NCI-H226 (cell line): ENCODE measurements at places on chromosomes 6 and 20.

GRCh38 chr20:58526411-58526810 is 11.2 kb upstream of the APCDD1L start:
- no peak for DNase-seq

GRCh38 chr6:75882734-75883133 is 133.7 kb downstream of the MYO6 start:
- DNase-seq, result peak; percentile 43

GRCh38 chr6:1027795-1028569 is 283.9 kb upstream of the FOXQ1 start:
- no peak for DNase-seq

DNA sequence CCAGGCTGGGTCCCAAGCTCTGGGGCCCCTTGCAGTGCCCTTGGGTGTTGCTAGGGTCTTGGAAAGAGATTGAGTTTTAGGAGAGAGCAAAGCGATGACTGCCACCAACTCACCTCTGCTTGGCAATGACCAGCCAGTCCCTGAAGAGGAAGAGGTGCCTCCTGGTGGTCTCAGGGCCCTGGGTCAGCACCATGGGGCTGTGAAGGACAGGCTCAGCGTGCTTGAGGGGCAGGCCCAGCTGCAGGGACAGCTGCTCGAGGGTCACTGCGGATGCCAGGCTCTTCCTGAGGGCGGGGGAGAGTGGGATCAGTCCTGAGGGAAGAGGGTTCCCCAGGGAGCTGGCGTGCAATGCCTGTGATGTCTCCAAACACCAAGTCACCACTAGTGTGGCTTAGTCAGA is 50.8 kb upstream of the TAGAP start:
- DNase-seq, result no peak

- DNase-seq, result no peak
Measured at GRCh38 chr6:12929678-12930077, 213.1 kb downstream of the PHACTR1 start.

DNA sequence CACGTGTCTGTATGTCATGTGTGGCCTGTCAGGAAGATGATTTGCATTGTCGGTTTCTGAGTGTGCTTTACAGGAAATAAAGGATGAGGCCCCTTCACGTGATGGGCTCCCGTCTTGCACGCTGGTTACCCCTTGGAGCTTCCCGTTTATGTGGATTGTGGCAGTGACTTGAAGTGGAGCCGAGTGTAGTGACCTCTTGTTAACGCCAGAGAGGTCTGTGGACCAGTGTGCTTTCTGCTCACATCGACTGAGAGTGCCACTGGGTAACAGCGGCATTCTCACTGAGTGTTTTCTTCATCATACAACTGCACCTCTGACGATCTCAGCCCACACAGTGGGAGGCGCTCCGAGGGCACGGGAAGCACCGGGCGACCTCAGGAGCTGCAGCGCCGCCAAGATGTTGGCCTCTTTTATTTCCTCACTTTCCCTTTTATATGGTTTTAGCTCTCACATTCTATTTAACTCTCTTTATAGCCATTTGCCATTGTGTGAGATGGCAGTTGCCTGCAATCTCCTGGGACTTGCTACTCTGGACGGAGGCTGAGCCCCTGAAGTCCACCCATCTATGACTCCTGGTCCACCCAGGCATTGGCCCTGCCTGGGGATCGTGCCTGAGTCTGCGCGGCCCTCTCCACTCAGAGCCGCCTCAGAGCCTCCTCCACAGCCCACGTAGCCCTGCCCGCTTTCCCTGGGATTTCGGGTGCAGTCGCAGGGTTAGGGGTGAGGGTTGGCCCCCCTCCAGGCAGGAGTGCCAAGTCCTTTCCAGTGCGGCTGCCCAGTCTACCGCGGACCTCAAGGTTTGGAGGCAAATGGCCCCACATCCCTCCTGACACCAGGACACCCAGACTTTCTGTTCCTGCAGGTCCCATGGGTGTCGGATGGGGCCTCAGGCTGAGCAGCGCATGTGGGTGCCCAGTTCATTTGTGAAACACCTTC is 238.9 kb downstream of the ERMARD start:
- no peak for DNase-seq

DNA sequence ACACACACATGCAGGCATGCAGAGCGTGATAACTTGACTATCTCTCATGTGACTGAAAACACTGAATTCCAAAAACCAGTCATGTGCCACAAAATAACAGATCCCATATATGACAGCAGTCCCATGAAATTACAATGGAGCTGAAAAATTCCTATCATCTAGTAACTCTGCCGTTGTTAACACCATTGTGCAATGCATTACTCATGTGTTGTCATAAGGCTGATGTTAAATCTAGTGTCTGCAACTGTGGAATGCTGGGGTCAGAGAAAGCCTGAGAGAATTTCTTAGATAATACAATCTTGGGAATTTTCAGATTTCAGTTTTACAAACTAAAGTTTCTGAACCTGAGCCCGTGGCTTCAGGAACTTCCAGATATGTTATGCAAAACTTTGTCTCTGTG is 70.2 kb downstream of the LYRM4 start:
- DNase-seq, result peak; percentile 94

DNA sequence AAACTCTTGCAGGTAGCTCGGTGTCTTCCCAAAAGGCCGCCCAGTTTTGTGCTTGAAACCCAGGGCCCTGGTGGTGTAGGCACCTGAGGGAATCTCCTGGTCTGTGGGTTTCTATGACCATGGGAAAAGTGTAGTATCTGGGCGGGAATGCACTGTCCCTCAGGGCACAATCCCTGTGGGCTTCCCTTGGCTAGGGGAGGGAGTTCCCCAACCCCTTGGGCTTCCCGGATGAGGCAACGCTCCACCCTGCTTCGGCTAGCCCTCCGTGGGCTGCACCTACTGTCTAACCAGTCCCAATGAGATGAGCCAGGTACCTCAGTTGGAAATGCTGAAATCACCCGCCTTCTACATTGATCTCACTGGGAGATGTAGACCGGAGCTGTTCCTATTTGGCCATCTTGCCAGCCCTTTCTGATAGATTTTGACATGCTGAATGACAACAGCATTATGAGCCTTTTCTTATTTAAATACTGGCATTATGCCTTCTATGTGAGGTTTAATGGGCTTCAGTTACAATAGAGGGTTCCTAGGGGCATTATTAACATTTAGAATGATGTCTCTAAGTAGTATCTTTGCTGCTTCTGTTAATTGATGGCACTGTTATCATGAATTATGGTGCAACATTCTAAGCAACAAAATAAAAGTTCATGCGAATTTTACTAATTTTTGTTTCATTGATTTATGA is 133.7 kb upstream of the FLRT3 start:
- DNase-seq, result no peak

DNA sequence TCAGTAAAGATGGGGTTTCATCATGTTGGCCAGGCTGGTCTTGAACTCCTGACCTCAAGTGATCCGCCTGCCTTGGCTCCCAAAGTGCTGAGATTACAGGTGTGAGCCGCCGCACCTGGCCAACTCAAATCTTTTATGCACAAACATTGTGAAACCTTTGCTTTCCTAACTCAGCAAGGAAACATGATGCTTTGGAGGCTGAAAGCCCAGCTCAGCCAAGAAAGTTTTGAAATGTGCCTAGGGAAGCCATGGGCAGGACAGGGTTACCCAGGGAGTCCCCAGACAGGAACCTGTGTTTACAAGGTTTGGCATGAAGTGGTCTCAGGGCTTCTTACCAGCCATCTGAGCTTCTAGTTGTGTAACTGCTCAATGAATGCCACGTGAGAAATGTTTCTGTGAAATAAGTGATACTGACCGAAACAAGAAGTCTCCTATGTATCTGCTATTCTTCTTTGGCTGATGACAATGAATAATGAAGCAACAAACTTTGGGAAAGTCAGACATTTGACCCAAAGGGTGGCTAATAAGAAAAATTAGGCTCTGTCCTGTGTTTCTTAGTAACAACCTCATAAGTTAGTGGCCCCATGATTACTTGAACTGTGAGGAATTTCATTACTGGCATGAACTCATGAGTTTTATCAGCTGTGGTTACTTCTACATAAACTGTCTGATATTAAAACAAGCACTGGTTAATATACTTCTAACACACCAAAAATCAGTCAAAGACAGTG is 163.5 kb downstream of the KIF6 start:
- peak; percentile 81 for DNase-seq

- DNase-seq, result no peak
Measured at GRCh38 chr6:4178737-4179333, 43.5 kb upstream of the ECI2 start.

DNA sequence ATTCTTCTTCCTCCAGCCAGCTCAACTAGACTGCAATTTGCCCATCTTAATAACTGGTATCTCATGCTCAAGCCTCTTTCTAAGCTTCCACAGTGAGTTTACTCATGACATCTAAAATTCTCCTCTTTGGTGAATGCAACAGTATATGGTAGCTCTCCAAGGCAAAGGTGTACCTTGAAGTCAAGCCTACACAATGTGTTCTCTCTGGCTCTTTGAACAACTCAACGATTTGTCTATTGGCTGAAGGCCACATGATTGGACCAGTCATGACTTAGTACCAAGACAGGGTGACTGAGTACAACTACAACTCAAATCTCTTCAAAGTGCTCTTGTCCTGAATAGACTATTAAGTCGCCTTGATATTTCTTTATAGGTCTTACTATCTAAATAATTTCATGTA is 199.6 kb downstream of the PKHD1 start:
- DNase-seq, result no peak

- no peak for DNase-seq
Measured at GRCh38 chr6:11527274-11527870, 10.2 kb upstream of the TMEM170B start.

- no peak for DNase-seq
Measured at GRCh38 chr6:57421503-57421902, 104.1 kb downstream of the PRIM2 start.

DNA sequence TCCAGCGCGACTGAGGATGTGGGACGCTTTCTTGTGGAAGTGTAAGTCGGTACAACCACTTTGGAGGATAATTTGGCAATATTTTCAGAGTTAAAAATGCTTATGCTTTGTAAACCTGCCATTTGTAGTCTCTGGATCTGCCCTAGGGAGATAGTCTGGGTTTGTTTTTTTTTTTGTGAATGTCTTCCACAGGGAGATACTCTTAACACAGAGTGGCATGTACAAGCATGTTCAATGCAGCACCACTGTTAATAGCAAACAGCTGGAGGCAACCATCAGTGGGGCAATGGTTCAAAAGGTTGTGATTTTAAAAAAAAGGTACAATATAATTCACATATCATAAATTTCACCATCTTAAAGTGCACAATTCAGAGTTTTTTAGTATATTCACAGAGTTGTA is 22.4 kb downstream of the SLC9A8 start:
- no peak for DNase-seq

DNA sequence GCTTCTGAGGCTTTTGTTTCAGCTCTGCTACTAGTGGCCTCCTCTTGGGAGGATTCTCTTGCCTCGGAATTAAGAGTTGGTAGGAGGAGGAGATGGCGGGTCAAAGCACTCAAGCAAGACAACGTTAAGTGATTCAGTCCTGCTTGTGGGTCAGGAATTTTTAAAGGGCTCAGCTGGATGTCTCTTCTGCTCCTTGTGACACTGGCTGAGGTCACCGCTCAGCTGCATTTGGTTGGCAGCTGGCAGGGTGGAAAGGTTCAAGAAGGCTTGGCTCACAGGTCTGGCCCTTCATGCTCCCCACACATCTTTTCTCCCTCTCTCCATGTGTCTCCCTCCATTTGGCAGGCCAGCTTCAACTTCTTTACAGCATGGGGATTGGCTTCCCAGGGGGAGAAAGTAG is 641.4 kb downstream of the KIF16B start:
- no peak for DNase-seq

- DNase-seq, result no peak
Measured at GRCh38 chr20:62123450-62124118, 1.3 kb downstream of the LSM14B start.

GRCh38 chr6:39932386-39932910 is 1.8 kb downstream of the MOCS1 start:
- no peak for DNase-seq

- DNase-seq, result peak; percentile 63
Measured at GRCh38 chr6:30130887-30131862, 4.8 kb upstream of the TRIM40 start.

GRCh38 chr6:159084493-159085091 is 39.8 kb upstream of the TAGAP start:
- DNase-seq, result peak; percentile 31

- no peak for DNase-seq
Measured at GRCh38 chr6:35633579-35634089, 55.1 kb downstream of the FKBP5 start.
